Peyer's patch (tissue), 4 donors: ENCODE measurements at places on chromosomes 7 and 10. TPM values are rescaled to one million over a fixed set of nuclear protein-coding genes. Genes with fewer than 3 reads are reported as not detected.

GRCh38 chr7:29496355-29497020 is 67.1 kb upstream of the PRR15 start:
- H3K36me3 ChIP-seq, result no peaks in the 10 kb centered on the region
- H3K4me3 ChIP-seq, result no peak overlapping the region
- H3K27ac ChIP-seq, result peak overlapping the region; percentile 68

GRCh38 chr7:80450621-80451308 is 61.1 kb downstream of the GNAT3 start:
- no peak overlapping the region for H3K4me3 ChIP-seq
- no peaks in the 10 kb centered on the region for H3K4me1 ChIP-seq

DNA sequence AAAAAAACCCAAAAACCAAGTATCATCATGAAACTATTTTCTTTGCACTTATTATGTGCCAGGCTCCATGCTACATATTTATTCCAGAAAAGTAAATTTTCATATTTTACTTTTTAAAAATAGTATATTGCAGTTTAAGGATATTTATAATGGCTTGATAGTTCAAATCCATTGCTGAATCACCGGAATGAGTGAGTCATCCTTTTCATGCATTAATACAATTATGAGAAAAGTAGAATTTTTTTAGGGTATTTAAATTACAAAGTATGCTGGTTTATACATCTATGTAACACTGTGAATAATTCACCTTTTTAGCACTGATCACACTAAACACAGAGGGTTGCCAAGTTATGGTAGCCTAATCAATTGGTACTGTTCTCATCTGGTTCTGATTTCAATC is 54.3 kb downstream of the SLC16A9 start:
- H3K4me1 ChIP-seq, result no peaks in the 10 kb centered on the region
- H3K36me3 ChIP-seq, result no peaks in the 10 kb centered on the region
- DNase-seq, result no peak

DNA sequence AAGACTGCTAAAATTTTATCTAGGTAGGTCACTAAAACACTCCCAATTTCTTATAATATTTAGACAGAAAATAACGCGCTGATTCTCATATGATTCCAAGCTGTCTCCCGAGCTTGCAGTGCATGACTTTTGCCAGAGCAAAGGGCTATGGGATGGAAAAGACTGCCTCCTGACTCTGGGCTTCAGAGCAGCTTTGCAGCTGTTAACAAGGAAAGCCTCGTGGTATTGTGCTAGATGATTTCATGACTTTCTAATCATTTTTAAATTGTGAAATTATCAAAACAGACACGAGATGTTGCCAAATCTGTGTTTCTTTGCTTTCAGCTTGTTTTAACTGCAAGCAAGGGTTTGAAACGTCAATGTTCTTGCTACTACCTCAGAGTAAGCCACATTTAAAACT is 238.3 kb downstream of the AGMO start:
- H3K27ac ChIP-seq, result no peak overlapping the region
- no peak for DNase-seq
- H3K4me3 ChIP-seq, result no peak overlapping the region
- H3K27me3 ChIP-seq, result no peaks in the 10 kb centered on the region
- H3K4me1 ChIP-seq, result no peaks in the 10 kb centered on the region
- no peaks in the 10 kb centered on the region for H3K36me3 ChIP-seq

- H3K27me3 ChIP-seq, result no peaks in the 10 kb centered on the region
- no peaks in the 10 kb centered on the region for H3K4me1 ChIP-seq
- no peak for DNase-seq
- H3K4me3 ChIP-seq, result no peak overlapping the region
Observed at GRCh38 chr10:630581-631073, 58.8 kb downstream of the DIP2C start.

GRCh38 chr7:49398236-49398635 is 375.2 kb upstream of the VWC2 start:
- H3K27ac ChIP-seq, result no peak overlapping the region
- no peak overlapping the region for H3K4me3 ChIP-seq
- DNase-seq, result no peak
- H3K36me3 ChIP-seq, result no peaks in the 10 kb centered on the region
- H3K4me1 ChIP-seq, result no peaks in the 10 kb centered on the region

GRCh38 chr7:124765401-124766352 is at the start of gene GPR37:
GPR37 (minus strand) TSS chr7:124765792; CDS start chr7:124764976, 816 bp downstream.
- no peaks in the 10 kb centered on the region for H3K36me3 ChIP-seq
- no peak within 1 kb of the TSS for H3K27ac ChIP-seq
- H3K4me3 ChIP-seq, result peak within 1 kb of the TSS; percentile 49
- H3K4me1 ChIP-seq, result peaks cover 5% of the 10 kb centered on the region

DNA sequence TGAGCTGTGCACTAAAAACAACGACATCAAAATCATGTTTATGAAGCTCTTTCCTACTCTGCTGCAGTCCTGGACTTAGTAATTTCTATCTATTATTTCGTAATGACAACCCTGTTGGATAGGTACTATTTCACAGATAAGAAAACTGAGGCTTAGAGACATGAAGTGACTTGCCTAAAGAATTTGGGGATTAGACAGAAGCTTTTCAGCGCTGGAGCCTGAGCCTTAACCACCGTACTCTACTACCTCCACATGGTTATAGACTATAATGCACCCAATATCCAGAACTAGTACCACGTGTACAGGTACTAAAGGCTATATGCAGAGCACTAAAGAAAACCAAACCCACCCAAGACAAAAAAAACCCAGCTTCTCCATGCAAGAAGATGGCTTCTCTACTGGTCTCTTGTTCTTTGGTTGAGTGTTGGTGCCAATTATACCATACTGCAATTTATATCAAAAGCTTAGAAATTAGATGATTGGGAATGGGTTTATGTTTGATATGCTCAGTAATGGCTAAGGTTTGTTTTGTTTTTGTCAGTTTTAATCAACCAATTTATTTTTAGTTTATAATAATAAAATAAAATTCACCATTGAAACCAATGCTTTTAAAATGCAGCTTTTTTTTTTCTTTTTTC is 6.5 kb upstream of the SNX10 start:
- no peaks in the 10 kb centered on the region for H3K27me3 ChIP-seq
- no peak for DNase-seq
- H3K27ac ChIP-seq, result no peak overlapping the region

DNA sequence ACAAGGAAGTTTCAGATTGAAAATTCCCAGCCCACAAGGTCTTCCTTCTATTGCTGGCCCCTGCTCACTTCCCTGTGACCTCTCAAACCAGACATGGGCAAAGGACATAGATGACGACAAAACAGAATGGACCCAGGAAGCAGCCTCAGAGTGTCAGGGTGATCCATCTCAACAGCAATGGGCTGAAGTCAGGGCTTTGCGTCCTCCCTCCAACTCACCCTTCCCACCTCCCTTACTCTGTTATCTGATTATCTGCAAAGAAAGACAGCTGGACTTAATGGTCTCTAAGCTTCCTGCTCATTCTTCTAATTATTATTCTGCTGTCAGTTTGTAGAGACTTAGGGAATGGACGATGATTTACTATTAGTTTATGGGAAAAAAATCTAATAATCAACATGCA is 115.9 kb downstream of the PIP4K2A start:
- DNase-seq, result no peak
- no peaks in the 10 kb centered on the region for H3K36me3 ChIP-seq

DNA sequence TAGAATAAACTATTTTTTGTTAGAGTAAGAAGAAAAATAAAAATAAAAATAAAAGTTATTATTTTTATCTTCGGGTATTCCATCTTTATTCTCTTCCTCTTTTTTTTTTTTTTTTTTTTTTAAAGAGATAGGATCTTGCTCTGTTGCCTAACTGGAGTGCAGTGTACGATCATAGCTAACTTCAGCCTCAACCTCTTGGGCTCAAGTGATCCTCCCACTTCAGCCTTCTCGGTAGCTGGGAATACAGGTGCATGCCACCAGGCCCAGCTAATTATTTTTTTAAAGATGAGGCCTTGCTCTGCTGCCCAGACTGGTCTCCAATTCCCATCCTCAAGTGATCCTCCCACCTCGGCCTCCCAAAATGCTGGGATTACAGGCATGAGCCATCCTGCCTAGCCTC is 15.4 kb downstream of the STAM start:
- H3K27ac ChIP-seq, result no peak overlapping the region
- H3K4me3 ChIP-seq, result no peak overlapping the region
- H3K36me3 ChIP-seq, result peaks cover 10% of the 10 kb centered on the region
- H3K27me3 ChIP-seq, result no peaks in the 10 kb centered on the region
- H3K4me1 ChIP-seq, result no peaks in the 10 kb centered on the region

DNA sequence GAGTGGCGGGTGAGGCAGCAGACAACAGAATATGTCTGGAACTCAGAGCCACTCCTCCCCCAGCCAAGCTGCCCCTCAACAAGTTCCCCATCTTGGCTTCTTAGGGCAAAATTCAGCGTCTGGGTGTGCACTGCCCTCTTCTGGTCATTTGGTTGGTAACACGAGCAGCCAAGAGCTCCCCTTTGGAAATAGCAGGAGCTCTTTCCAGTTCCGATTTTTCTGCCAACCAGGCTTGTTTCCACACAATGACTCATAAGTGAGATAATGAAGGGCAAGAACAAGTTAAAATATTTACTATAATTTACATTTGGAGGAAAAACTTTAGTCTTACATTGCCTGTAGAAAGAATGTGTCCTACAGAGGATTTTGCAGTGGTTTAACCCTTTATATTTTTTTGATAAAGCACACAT is 70.5 kb downstream of the ADCYAP1R1 start:
- H3K27ac ChIP-seq, result no peak overlapping the region
- DNase-seq, result no peak
- no peaks in the 10 kb centered on the region for H3K4me1 ChIP-seq
- H3K36me3 ChIP-seq, result no peaks in the 10 kb centered on the region
- no peak overlapping the region for H3K4me3 ChIP-seq

GRCh38 chr7:117076426-117076943 is 123.2 kb downstream of the ST7 start:
- H3K4me1 ChIP-seq, result no peaks in the 10 kb centered on the region
- H3K27ac ChIP-seq, result no peak overlapping the region
- H3K27me3 ChIP-seq, result no peaks in the 10 kb centered on the region
- no peaks in the 10 kb centered on the region for H3K36me3 ChIP-seq
- DNase-seq, result no peak

- no peaks in the 10 kb centered on the region for H3K36me3 ChIP-seq
- H3K27me3 ChIP-seq, result no peaks in the 10 kb centered on the region
- peak; percentile 85 for DNase-seq
- no peak overlapping the region for H3K27ac ChIP-seq
- H3K4me3 ChIP-seq, result no peak overlapping the region
Observed at GRCh38 chr10:3948843-3949242, 163.8 kb upstream of the KLF6 start.

GRCh38 chr7:80630608-80631405 is 7.6 kb upstream of the CD36 start:
- no peak overlapping the region for H3K4me3 ChIP-seq
- no peaks in the 10 kb centered on the region for H3K27me3 ChIP-seq
- no peaks in the 10 kb centered on the region for H3K36me3 ChIP-seq
- H3K4me1 ChIP-seq, result no peaks in the 10 kb centered on the region
- DNase-seq, result no peak

- no peaks in the 10 kb centered on the region for H3K27me3 ChIP-seq
- no peak overlapping the region for H3K4me3 ChIP-seq
- H3K36me3 ChIP-seq, result no peaks in the 10 kb centered on the region
- H3K4me1 ChIP-seq, result peaks cover 28% of the 10 kb centered on the region
- DNase-seq, result no peak
Observed at GRCh38 chr10:79379512-79380124, 32.3 kb downstream of the PPIF start.

GRCh38 chr7:92158660-92159575 is 20.0 kb downstream of the LRRD1 start:
- no peaks in the 10 kb centered on the region for H3K36me3 ChIP-seq
- no peak overlapping the region for H3K4me3 ChIP-seq
- DNase-seq, result no peak

- peak; percentile 30 for DNase-seq
- H3K4me3 ChIP-seq, result no peak overlapping the region
- peaks cover 5% of the 10 kb centered on the region for H3K4me1 ChIP-seq
- H3K36me3 ChIP-seq, result no peaks in the 10 kb centered on the region
Observed at GRCh38 chr7:128918016-128918665, 7.6 kb upstream of the KCP start.

- no peaks in the 10 kb centered on the region for H3K36me3 ChIP-seq
- peaks cover 10% of the 10 kb centered on the region for H3K4me1 ChIP-seq
- no peak for DNase-seq
- peak overlapping the region; percentile 68 for H3K27ac ChIP-seq
- peak overlapping the region; percentile 47 for H3K4me3 ChIP-seq
Observed at GRCh38 chr7:150738591-150739001, 1.4 kb downstream of the GIMAP5 start.

DNA sequence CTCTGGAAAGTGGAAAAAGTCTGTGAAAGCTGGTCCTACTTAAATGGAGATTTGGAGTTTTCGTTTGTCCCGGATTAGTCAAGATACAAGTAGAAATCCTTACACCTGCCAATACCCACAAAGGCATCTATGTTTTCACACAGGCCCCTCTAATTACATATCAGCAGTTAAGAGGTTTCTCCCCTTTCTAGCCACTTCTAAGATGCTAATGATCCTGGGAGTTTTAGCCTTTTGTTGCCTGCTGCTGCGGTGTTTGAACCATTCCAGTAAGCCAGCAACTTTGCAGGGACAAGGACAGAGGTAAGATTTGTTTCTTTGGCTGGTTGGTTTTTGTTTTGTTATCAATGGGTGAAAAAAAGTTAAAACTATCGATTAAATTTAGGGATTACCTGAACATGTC is 5.8 kb upstream of the C1QL3 start:
- DNase-seq, result no peak
- H3K4me1 ChIP-seq, result no peaks in the 10 kb centered on the region
- no peaks in the 10 kb centered on the region for H3K27me3 ChIP-seq
- H3K27ac ChIP-seq, result no peak overlapping the region
- no peak overlapping the region for H3K4me3 ChIP-seq
- no peaks in the 10 kb centered on the region for H3K36me3 ChIP-seq

DNA sequence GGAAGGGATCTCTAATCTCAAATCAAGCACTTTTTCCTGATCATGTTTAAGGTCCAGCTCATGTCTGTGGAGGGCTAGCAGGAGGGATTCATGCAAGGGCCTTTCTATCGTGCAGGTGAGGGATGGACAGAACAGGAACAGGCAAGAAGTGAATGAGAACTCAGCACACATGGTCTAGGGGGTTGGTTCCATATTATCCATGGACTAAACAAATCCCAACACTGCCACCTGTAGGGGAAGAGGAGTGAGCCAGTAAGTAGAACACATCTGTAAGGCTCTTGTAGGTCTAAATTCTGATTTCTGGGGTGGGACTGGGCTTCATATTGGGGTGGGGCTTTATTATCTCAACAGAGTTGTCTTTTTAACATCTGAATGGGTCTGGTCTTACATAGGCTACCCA is 138.0 kb upstream of the TARP start:
- H3K4me3 ChIP-seq, result no peak overlapping the region
- H3K27ac ChIP-seq, result no peak overlapping the region
- H3K36me3 ChIP-seq, result no peaks in the 10 kb centered on the region
- H3K4me1 ChIP-seq, result no peaks in the 10 kb centered on the region

- no peak overlapping the region for H3K27ac ChIP-seq
- no peak overlapping the region for H3K4me3 ChIP-seq
- DNase-seq, result no peak
- no peaks in the 10 kb centered on the region for H3K27me3 ChIP-seq
- H3K4me1 ChIP-seq, result no peaks in the 10 kb centered on the region
Observed at GRCh38 chr10:97097084-97097433, 88.7 kb downstream of the SLIT1 start.

GRCh38 chr7:47103498-47104205 is 478.3 kb downstream of the TNS3 start:
- H3K36me3 ChIP-seq, result no peaks in the 10 kb centered on the region
- no peak overlapping the region for H3K27ac ChIP-seq
- no peak for DNase-seq
- no peaks in the 10 kb centered on the region for H3K4me1 ChIP-seq
- H3K4me3 ChIP-seq, result no peak overlapping the region
- H3K27me3 ChIP-seq, result no peaks in the 10 kb centered on the region

CAPZA2 gene
- total RNA-seq, result 84.2 TPM

AKR1E2 gene
- total RNA-seq, result 59.4 TPM

SAP25 gene
- total RNA-seq, result 15.3 TPM

LRRTM3 gene
- total RNA-seq, result not detected

MOGAT3 gene
- 123 TPM for total RNA-seq

CDH23 gene
- total RNA-seq, result 3.6 TPM

KCP gene
- total RNA-seq, result 6.3 TPM

KLHDC10 gene
- total RNA-seq, result 16.5 TPM

EPDR1 gene
- total RNA-seq, result 17.6 TPM
